Posterior cingulate gyrus (tissue), 11 donors: ENCODE measurements at places on chromosomes 5 and 9.

DNA sequence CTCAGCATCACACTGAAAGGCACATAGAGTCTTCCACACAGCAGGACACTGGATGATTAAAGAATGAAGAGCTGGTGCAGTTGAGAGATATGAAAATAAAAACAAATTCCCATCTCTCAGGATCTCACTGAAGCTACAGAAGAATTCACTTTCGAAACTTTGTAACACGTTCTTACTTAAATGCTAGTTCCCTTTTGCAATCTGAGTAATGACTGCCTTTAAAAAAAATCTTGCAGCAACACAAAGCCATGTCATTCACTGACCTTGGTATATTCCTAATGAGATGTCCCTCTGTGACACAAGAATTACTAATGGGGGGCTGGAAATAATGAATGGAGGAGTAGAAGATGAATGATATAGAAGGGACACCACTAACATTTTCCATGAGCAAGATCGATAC, 201.8 kb downstream of the GLIS3 start:
- no peak for DNase-seq

DNA sequence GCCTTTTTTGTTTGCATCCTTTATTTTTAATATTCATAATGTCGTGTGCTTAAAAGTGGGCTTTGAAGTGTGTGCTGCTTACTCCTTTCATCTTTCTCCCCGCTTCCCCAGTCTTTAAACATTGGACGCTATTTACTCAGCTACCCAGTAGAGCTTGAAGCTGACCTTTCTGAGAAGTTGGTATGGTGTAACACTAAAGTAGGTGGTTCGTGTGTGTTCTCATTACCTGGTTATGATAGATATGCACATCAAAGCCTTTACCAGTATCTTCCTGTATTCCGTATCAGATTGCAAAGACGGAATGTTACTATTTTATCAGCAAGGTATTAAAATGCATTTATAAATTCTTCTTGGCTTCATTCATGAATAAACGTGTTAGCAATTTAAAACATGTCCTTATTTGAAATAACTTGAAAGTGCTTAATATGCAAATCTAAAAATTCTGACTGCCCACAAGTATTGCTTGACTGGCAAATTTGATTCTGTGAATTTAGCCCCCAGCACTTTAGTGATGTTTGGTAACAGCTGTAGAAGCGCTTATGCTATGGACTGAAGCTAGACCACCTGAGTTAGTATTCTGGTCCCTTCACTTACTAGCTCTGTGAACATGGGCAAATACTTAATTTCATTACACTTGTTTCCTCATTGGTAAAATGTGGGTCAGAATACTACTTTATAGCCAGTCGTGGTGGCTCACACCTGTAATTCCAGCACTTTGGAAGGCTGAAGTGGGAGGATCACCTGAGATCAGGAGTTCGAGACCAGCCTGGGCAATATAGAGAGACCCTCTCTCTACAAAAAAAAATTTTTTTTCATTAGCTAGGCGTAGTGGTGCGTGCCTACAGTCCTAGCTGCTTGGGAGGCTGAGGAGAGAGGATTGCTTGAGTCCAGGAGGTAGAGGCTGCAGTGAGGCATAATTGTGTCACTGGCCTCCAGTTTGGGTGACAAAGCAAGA, 1.7 kb downstream of the RRAGA start:
- no peak for DNase-seq

DNA sequence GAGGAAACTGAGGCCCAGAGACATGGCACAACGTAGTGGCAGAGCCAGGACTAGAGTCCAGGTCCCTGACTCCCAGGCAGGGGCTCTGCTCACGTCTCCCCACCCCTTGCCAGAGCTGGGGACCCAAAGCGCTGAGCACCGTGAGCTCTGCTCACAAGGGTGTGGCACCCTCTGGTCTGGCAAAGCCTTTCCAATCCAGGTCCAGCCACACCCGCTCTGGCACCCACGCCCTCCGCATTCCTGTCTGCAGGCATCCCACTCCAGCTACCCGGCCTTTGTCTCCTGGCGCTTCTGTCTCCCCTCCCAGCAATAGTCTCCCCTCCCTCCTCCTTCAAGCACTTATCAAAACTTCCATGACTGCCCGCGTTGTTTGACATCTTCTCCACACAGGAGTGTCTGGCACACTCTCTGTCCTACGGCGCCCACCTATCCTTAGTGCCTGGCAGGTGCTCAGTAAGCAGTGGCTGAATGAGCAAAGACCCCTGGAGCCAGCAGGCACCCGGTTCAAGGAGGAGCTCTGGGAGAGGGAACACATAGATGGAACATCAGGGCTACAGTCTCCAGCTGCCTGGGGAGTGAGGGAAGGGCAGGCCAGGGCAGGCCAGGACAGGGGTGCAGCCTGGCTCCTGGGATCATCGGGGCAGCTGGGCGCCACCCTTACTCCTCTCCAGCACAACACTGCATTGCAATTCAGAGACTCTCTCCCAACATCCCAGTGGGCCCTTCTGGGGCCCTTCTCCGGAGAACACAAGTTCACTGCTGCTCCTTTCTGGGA, 12.0 kb downstream of the HIGD2A start:
- no peak for DNase-seq

DNA sequence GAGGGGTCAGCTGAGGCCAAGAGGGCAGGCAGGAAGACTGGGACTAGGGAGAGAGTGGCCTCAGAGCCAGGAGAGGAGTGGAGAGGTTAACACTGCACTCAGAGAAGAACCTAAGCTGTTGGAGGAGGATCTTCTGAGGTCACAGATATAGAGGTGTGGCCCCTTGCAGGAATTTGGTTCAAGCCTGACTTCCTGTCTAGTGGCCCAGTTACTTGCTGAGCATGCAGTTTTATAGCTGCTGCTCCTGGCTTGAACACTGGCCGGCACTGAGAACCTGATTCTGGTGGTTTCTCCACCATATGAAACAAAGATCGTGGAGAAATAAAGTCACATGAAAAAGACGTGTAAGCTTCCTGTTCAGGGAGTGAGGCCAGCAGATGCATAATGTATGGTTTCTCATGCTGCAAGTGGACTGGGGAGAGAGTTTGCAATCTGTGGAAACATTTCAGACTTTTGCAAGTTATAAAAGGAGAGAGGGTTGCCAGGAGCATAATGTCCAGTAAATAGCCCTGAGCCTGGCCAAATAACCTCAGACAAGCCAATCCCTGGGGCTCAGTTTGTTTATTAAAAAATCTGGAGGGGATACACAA, 82.6 kb downstream of the GALNT10 start:
- no peak for DNase-seq

DNA sequence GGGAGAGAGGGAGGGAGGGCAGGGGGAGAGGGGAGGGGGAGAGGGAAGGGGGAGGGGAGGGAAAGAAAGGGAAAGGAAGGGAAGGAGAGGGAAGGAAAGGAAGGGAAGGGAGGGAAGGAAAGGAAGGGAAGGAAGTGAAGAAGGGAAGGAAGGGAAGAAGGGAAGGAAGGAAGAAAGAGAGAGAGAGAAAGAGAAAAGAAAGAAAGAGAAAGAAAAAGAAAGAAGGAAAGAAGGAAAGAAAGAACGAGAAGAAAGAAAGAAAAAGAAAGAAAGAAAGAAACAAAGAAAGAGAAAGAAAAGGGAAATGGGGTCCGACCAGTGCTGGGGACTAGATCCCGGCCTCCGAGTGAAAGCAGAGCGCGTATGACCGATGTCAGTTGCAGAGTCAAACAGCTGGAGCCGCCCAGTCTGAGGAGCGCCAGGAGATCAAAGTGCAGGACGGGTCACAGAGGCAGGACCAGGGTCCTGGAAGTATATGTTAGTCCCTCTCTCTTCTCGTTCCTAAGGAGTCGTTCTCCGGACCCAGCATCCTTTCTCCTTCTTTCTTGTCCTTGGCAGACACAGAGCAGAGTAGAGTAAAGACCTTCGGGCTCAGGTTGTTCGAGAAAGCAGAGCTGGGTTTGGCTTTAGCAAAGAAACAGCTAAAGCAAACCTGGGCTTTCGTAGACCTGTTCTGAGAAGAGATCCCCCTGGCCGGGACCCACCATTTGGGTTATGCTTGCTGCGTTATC, 305.4 kb upstream of the MSX2 start:
- DNase-seq = no peak

GRCh38 chr5:135053278-135053677, 19.2 kb upstream of the PITX1 start:
- no peak for DNase-seq

DNA sequence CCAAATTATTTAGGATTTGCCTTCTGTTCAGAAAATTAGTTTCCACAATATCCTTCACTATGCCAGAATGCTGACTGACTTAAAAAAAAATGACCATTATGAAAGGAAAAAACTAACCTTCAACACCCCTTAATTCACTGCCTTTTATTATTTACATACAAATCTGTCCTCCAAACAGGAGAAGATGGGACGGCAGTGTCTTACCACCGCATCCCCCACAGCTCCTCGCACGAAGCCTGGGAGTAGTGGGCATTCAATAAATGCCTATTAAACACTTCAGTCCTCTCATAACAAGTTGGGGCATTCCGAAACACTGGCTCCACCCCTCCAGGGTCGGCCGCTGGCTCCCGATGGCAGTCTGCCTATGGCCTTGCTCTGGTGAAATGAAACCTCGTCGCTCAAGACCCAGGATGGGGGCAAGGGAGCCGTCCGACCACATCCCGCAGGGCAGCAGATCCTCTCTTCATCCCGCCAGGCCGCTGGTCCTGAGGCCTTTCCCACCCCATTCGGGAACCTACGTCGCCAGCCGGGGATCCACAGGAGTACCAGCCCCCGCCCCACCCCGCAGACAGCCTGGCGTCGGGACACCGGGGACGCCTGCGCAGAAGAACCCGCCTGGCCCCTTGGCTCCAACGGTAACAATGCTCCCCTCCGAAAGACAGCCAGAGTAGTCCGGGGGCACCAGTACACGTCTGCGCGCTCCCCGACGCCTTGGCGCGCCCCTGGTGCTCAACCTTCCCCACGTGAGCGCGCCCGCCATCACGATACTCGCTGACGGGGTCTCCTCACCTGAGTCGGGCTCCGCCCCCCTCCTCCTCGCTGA, 613 bp downstream of the ZBTB5 start:
- peak; percentile 57 for DNase-seq

- DNase-seq = no peak
Observed at GRCh38 chr9:87596862-87597261, 99.2 kb downstream of the DAPK1 start.

GRCh38 chr5:151637676-151638075, 46.5 kb upstream of the FAT2 start:
- no peak for DNase-seq

DNA sequence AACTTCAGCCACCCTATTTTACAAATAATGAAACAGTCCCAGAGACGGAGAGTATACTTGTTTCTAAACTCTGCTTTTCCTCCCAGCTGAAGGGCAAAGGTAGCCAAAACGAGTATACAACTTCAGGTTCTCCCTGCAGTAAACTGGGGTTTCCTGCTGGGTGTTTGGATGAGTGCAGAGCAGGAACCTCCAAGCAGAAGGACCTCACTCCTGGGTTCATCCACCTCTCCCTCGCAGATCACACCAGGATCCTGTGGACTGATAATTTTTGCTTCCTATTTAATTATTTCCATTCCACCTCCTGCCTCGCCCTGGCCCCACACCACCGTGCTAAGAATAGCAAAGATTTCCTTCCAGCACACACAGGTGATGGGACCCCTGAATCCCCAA, 2.0 kb upstream of the FOXB2 start:
- no peak for DNase-seq

GRCh38 chr9:136685790-136686533, 1.3 kb downstream of the AGPAT2 start:
- DNase-seq = no peak

- DNase-seq = no peak
Observed at GRCh38 chr9:87282538-87282937, 215.1 kb upstream of the DAPK1 start.

DNA sequence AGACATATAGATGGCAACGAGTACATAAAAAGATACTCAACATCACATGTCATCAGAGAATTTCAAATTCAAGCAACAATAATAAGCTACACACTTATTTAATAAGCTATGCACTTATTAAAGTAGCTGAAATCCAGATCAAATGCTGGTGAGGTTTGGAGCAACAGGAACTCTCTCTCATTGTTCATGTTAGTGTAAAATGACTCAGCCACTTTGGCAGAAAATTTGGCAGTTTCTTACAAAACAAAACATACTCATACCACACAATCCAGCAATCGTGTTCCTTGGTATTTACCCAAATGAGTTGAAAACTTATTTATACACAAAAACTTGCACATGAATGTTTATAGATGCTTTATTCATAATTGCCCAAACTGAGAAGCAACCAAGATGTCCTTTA, 131.5 kb upstream of the NFIL3 start:
- no peak for DNase-seq

DNA sequence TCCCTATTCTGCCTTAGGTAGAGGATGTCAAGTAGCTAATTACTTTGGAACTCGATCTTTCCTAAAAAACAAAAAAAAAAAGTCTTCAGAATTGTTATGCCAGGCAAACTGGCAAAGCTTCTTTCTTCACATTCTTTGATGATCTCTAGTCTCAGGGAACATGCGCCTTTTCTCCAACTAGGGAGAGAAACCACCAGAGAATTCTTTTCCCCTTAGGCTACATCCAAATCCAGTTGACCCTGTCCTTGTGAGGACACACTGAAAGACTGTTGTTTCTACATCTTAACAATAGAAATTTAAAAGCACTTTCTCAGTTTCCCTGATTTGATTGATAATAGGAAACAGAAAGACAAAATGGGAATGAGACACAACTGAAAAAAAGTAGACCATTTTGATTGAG, 94.7 kb upstream of the ITGA2 start:
- DNase-seq = no peak
